ENCODE measurements at places on chromosomes 12 and 14.

DNA sequence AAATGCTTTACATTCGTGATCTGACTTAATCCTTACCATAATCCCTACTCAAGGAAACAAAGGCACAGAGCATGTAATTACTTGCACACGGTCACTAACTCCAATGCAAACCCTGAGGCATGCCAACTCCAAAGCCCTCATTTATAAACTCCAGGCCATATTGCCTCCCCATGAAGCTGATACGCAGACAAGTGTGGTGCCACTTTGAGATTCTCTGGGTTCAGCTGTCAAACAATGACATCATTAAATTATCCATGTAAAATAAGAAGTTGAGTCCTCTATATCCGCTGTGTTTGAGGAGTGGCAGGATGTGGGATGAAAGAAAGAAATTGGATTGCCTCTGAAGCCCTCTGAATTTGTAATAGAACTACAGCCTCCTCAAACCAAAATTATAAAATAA, 62.8 kb downstream of the ANO4 start:
- DNase-seq, result no peak

GRCh38 chr12:16454481-16454880, 107.0 kb downstream of the MGST1 start:
- DNase-seq, result no peak

DNA sequence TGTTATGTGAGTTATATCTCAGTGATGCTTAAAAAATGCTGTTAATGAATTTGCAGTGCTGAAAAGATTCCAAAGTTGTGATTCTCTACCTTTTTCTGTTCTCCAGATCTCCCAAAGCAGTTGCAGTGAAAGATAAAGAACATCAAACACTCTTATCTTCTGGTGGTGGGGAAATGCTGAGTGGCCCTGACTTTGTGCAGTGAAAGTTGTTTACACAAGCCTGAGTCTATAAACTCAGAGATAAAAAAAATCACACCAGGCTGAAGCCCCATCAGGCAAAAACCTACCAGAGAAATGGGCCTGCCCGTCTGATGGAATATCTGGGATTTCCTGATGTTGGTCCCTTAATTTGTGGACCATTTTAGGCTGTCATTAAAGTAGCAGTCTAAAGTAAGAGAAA, 46.1 kb downstream of the RASSF3 start:
- DNase-seq, result no peak

DNA sequence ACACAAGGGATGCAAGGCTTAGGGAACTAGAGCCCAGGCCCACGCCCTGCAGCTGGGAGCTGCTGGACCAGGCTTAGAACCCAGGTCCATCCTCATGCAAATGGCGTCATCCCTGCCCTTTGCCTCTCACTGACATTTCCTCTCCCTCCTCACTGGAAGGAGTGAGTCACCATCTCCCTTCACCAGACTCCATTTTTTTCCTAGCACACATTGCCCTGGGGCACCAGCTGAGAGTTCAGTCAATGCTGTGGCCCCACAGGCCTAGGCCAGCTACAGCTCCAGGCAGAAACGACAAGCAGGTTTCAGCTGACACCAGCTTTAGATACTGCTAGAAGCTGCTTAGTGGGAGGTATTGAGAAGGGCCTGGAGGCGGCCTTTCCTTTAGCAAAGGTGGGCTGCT, 98.9 kb downstream of the RIMBP2 start:
- DNase-seq, result no peak

DNA sequence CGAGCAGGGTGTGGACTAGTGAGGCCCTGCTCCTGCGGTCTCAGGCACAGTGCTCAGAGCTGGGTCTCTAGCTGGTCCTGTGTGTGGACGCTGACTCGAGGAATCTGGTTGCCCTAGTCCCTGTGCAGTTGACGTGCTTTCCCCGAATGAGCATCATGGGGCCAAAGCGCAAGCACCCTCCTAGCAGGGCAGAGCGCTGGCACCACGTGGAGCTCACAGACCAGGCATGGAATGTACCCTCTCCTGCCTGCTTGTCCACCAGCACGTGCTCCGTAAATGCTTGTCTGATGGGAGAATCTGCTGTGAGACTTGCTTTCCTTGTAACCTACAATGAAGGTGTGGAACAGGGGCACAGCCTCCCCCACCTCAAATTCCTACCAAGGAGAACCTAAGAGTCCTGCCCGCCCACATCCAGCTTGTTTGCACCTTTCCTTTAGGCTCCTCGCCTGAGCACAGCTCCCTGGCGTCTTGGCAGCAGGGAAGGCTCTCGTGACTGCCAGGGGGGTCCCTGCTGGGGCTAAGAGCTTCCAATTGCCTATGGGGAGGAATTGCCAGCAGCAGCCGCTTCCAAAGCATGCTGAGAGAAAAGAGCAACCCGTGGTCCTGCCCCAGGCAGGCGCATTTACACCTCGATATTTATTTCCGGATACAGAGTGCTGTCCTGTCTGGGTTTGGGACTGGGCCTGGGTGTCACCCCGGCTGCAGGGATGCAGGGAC, 125.0 kb downstream of the PIWIL1 start:
- DNase-seq, result no peak

- DNase-seq, result no peak
These were observed 9.2 kb upstream of the PNMA1 start for GRCh38 chr14:73723406-73723796.

All from thoracic aorta (tissue), 2 donors.